AML-193 (cell line): ENCODE measurements at places on chromosomes 3 and 15.

GRCh38 chr3:195762249-195762585 is 41.4 kb downstream of the MUC20 start:
- no peak for DNase-seq

DNA sequence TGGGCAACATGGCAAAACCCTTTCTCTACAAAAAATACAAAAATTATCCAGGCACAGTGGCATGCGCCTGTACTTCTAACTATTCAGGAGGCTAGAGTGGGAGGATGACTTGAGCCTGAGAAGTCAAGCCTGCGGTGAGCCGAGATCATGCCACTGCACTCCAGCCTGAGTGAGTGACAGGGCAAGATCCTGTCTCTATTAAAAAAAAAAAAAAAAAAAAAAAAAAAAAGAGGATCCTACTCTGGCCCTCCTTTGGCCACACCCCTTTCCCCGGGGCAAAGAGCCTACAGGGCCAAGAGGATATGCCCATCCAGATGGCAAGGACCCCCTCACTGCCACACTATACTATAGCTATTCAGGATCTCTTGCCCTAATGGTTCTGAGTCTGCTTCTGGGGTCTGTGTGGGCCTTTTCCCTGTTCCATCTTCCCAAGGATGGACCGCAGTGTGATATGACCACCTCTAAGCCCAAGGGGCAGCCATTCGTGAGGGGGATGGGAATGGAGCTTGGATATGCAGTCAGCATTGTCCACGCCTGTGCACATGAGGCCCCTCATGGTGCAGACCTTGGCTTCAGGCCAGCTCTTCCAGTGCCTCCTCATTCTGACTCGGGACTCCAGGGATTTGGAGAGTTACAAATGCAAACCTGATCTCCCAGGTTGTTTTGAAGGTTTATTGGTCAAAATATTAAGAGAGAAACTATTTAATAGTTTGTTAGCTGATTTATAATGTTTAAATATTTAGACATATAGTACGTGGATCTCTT is 7.3 kb downstream of the TYRO3 start:
- DNase-seq = no peak

DNA sequence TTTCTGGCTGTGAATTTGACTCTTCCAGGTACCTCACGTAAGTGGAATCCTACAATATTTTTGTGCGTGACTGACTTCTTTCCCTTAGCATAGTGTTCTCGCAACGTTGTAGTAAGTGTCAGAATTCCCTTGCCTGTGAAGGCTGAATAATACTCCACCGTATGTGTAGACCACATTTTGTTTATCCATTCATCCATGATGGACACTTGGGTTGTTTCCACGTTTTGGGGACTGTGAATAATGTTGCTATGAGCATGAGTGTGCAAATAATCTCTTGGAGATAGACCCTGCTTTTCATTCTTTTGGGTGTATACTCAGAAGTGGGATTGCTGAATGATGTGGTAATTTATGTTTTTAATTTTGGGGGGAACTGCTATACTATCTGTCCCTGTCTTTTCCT is 82.2 kb downstream of the APBA2 start:
- DNase-seq = no peak

DNA sequence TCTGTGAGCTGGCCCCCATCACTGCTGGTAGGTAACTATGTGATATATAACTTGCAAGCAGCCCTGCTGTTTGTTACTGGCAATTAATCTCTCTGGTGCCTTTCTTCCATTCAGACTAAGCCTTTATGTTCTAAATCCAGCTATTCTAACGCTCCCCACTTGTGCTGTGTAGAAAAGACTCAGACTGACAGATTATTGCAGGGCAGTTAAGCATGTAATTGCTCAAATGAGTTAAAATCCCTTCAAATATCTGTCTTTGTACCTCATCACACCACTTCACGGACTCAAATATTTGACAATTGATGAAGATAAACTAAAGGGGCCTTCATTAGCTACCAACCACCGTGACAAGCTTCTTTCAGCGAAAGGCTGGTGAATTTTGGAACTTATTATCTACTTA is 416.2 kb downstream of the NR2F2 start:
- no peak for DNase-seq

GRCh38 chr15:69713726-69714559 is 261.3 kb downstream of the RPLP1 start:
- no peak for DNase-seq

- no peak for DNase-seq
These were observed 8.1 kb downstream of the FAM3D start for GRCh38 chr3:58658508-58658907.

- no peak for DNase-seq
These were observed 488.7 kb upstream of the PROK2 start for GRCh38 chr3:72273615-72274014.

- DNase-seq = no peak
These were observed 586.0 kb upstream of the TGFBR2 start for GRCh38 chr3:30020380-30020779.

- DNase-seq = no peak
These were observed 41.5 kb downstream of the PXYLP1 start for GRCh38 chr3:141272906-141273662.

- no peak for DNase-seq
These were observed 771.2 kb upstream of the ARRDC4 start for GRCh38 chr15:97189162-97189780.

- no peak for DNase-seq
These were observed 213.3 kb downstream of the SLC9A9 start for GRCh38 chr3:143634991-143635390.

DNA sequence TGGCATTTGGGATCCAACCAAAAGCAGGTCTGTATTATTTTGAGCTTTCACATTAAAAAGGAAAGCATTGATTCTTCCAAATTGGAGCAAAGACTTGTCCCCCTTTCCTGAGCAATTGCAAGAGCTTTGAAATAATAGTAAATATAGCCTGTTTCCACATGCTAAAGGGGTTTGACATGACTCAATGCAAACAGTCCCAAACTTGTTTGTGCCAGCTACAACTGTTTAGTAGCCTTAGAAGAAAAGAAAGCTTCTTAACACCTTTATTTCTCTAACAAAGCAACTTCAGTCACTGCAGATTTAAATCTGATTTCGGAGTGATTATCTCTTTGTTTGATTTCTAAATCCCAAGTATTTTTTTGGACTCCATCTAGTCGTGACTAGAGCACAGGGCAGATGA is 180.2 kb downstream of the SEMA6D start:
- DNase-seq = no peak

- DNase-seq = no peak
These were observed 231.6 kb downstream of the TJP1 start for GRCh38 chr15:29590701-29591100.

DNA sequence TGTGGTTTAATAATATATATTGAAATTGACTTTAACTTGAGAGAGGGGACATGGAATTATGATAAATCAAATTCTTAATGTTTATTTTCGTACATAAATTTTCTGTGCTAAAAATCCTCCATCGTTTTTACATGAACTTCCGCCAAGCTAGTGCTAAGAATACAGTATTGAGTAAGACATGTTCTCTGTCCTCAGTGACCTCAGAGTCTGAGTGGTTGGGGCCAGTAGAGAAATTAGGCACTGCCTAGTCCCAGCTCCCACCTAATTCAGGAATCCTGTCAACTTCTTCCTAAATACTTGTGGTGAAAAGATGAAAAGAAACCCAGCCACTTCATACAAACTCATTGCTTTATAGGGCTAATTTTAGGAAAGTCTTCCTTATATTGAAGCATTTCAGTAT is 110.3 kb downstream of the PPP2R3A start:
- peak; percentile 66 for DNase-seq

GRCh38 chr3:189449084-189449483 is 182.1 kb upstream of the TP63 start:
- DNase-seq = no peak

DNA sequence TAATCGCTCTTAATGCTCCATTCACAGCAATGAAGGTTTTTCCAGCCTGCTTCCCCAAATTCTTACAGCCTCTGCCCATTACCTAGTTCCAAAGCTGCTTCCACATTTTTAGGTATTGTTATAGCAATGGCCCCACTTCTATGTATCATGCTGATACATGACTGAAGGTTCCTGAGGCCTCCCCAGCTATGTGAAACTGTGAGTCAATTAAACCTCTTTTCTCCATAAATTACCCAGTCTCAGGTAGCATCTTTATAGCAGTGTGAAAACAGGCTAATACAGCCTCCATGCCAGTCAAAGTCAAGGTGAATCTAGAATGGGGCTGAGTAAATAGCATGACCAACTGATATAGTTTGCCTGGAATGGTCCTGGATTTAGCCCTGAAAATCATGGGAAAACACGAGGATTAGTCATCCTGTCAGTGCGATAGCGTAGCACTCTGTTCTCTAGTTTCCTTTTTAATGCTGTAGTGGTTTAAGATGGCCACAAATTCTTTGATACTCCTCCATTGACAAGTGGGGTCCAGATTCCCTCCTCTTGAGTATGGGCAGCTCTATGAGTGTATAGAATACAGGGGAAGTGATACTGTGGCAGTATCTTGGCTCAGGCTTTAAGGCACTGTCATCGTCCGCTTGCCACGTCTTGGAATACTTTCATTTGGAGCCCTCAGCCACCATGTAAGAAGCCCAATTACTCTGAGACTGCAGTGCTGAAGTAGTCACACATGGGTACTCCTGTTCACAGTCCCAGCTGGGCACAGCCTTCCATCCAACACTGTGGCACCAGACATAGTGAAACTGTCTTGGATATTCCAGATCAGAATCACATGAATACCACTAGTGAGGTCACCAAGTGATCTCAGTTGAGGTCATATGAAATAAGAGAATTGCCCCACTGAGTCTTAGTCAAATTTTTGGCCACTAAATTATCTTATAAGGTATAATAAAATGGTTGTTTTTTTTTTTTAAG is 94.0 kb upstream of the PLCL2 start:
- no peak for DNase-seq

DNA sequence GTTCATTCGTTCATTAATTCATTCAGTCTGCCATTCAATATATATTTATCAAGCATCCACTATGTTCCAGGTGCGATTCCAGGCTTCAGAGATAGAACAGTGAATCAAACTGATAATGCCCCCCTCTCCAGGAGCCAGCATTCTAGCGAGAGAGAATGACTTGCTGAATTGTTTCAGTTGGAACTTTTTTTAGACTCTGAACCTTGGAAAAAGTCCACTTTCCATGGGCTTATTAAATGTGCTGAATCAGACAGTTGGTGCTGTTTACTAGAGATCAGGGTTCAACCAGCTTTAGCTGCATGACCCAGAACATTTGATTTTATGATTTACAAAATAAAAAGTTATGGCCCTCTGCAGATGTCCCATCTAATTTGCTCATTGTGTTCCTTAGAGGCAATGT is 213.2 kb downstream of the THSD4 start:
- DNase-seq = no peak

DNA sequence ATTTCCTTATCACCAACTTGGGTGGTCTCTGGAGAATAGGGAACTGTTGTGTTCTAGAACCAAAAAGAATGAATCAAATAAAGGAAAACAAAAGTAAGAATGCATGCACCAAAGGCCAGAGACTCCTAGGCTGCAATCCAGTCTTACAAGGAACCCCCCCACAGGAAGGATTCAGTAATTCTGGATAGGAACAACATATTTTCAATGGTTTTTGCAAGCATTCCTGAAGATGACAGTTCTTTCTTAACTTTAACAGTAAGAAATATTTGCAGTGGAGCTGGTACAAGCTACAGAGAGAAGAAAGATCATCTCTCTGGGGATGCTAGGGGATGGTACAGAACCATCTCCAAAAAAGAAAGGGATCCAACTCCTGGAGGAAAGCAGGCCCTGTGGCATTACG is 116.2 kb upstream of the CHRM5 start:
- DNase-seq = no peak

DNA sequence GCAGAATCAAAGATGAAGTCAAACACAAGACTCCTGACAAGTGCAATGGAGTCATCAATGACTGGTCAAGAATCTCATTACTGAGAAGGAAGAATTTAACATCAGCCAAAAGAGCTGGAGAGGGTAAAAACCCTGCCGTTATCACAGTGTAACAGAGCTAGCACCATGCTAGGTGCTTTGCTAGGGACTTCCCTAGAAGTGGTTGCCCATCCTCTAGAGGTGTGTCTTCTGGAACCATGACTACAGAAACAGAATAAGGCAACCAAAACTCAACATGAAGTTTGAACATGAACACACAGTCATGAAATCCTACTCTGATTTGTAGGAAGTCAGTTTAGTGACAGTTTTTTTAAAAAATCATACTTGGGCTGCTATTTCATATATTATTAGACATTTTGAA is 9.5 kb downstream of the ACAD11 start:
- DNase-seq = no peak

GRCh38 chr3:150727653-150728502 is 24.2 kb upstream of the ERICH6 start:
- no peak for DNase-seq

DNA sequence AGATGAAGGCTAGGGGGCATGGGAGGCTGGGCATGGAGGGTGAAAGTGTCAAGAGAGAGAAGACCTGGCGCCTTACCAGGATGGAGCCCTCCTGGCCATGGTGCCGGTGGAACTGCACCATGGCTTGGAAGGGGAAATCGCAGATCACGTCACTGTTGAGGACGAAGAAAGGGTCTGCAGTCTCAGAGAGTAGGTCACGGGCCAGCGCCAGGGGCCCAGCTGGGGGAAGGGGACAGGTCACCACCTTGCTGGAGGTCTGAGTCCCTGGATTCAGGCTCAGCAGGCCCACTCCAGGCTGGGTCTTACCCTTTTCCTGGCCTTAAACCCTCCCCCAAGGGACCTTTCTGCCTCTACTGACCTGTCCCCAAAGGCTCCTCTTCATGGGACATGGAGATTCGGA is 855 bp downstream of the GMPPB start:
- DNase-seq = no peak

- peak; percentile 67 for DNase-seq
These were observed 61.9 kb upstream of the C3orf80 start for GRCh38 chr3:160163229-160163878.

GRCh38 chr3:15171096-15171495 is 35.0 kb upstream of the CAPN7 start:
- peak; percentile 14 for DNase-seq

DNA sequence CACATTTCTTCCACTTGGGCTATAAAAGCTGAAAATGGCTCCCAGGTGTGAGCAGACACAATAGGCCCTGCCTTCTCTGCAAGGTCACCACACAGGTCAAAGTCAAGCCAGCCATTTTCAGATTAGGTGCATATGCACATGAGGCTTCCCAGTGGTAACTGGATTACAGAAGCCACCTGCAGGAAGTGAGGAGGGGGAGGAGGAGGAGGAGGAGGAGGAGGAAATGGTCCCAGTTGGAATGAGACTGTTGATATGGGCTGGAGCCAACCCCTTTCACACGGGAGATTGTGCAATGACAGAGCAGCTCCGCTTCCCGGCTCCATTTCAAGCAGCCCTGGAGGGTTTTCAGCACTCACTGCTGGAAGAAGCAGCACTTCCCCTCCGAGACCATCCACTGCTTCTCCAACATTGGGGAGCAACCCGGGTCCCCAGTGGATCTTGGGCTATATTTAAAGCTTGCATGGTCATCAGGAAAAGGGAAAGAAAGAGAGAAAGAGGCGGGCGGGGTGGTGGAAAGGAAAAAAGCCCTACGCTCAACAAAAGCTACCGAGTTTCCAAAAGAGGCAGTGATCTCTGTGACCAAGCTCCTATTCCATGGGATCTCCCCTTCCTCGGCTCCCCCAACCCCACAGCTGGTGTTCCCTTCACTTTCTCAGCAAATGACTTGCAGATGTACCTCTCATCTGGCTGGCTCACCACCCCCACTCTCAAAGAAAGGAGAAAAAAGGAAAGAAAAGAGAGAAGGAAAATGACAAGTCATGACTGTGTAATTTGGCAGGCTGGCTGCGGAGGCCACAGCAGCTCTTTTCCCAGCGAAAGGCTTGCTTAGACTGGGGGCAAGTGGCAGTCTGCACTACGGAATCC is 58.3 kb downstream of the LRIG1 start:
- no peak for DNase-seq

- no peak for DNase-seq
These were observed 605.8 kb upstream of the DPPA4 start for GRCh38 chr3:109943181-109943580.

- no peak for DNase-seq
These were observed 509.6 kb downstream of the IGSF11 start for GRCh38 chr3:118525077-118525476.
